Fibroblast of skin of right biceps (primary cell): ENCODE measurements at places on chromosomes 2 and 18.

GRCh38 chr2:174246944-174247381, 1.4 kb downstream of the OLA1 start:
- no peak for DNase-seq

- peak; percentile 58 for DNase-seq
Measured at GRCh38 chr18:21391074-21391673, 149.1 kb downstream of the GREB1L start.

GRCh38 chr2:51791496-51791895, 759.6 kb upstream of the NRXN1 start:
- no peak for DNase-seq

DNA sequence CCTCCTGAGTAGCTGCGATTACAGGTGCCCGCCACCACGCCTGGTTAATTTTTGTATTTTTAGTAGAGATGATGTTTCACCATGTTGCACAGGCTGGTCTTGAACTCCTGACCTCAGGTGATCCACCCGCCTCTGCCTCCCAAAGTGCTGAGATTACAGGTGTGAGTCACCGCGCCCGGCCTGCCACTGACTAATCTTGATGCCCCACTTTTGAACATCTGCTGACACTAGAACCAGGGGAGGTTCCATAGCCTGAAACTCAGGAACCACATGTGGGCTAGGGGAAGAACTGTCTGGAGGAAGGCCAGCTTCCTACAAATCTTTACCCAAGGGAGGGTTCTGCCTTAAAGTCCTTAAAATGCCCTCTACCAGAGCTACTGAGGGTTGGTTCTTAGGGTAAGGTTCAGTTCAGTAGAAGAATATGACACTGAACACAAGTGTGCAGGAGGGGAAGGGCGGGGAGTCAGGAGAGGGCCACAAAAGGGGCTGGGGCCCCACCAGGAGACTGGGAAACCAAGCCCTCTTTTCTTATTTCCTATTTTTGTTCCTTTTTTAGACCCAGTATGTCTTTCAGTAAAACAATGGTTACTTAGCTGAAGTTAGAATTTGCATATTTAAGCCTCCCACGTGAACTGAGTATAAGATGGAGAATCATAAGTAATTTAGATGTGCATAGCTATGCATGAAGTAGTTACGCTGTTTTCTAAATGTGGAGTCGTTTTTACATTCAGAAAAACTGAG, 6.3 kb upstream of the RAB31 start:
- DNase-seq: no peak

DNA sequence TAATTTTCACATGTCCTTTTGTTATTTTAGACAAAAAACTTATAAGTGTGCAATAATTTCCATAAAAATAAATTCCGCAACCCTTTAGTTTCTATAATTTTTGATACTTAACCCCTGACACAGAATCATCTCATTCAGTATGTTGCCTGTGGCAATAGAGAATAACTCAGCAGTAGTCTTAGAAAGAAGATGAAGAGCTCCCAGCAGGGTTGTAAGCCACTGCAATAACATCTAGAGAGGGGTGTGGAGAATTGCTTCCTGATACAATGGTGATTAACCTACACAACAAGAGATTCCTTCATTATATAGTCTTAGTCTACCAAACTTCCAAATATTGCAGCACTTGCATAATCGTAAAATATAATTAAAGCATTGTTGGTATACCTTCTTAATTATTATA, 118.9 kb downstream of the TMX3 start:
- DNase-seq: no peak
